CMK (cell line): ENCODE measurements at places on chromosomes 7 and 10.

- DNase-seq, result no peak
Observed at GRCh38 chr7:144399946-144400345, 3.5 kb downstream of the NOBOX start.

- no peak for DNase-seq
Observed at GRCh38 chr10:122259075-122259466, 12.0 kb upstream of the BTBD16 start.

DNA sequence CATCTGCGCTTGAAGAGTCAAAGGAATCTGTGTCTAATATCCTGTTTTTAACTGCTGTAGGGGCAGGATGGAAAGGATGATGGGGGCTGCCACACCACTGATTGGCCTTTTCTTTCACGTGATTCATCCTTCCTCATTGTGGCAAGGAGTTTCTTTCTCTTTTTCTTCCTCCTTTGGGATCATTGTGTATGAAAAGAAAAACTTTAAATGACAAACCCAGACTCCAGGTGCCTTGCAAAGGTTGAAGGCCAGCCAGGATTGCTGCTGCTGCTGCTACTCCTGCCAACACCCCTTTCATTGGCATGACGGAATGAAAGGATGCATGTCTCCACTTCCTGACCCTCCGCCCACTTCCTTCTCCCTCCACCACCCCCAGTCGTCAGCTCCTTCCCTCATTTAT, 6.5 kb upstream of the OIT3 start:
- DNase-seq, result no peak

DNA sequence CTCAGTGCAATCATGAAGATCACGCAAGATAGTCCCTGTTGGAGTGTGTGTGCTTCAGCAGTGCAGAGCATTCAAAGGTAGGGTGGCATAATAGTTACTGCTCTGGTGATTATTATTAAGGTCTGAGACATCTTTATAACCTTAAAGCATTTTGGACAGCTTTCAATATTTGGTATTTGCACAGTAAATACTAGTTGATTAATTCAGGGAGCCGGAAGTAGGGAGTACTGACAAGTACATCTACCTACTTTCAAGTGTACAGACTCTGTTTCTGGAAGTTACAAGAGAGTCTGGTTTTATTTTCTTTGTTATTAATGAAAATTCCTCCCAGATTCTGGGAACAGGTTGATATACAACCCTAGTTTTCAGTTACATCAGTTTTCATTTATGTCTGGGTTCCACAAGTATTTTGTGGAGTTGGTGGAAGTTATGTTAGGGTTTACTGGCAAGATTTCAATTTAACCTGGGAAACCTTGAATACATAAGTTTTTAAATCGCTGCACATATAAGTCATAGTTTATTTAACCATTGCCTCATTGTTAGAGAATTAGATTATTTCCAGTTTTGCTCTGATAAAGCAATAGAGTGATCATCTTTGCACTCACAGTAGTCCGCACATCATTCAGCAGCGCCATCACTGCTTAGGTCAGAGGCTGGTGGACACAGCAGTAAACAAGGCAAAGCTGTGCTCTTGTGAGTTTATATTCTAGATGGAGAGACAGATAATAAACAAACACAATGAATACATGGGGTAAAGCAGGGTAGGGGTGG, 366.6 kb downstream of the REEP3 start:
- no peak for DNase-seq

GRCh38 chr10:124614003-124614659, 130.0 kb downstream of the FAM53B start:
- DNase-seq, result no peak

DNA sequence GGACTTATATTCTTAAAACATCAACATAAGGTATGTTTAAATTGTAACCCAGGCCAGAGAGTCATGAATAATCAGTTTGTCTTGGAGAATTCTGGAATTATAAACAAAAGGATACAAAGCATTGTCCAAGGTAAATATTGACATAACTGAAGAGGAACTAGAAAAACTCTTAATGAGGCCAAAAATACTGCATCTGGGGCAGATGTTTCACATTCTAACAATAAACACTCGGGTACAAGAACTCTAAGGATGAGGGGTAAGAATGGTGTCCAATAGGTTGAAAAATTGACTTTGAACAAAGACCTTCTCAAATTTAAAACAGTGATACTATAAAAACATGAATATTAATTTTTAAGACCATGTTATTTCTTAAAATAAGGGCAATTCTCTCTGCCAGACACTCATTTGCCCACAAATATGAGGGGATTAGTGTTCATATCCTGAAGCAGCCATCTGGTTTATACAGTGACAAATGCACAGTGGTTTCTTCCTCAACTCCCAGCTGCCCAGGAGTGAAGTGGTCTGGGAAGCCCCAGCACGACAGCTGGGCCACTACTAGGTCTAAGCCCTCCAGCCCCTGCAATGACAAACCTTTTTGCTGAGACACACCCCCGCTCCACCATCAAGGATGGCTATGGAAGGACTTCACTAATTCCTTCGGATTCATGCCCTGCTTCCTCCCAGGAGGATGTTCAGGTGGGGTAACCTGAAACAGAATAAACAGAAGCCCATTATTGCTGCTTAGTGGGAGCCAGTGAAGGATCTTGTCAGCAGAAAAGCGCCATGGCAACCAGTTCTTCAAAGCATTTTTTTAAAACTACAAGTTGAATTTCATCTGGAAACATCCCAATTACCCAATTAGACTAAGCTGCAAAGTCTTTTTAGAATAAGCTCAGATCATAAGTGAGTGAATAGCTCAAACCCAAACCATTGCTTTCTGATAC, 107.5 kb upstream of the ARID5B start:
- DNase-seq, result no peak

DNA sequence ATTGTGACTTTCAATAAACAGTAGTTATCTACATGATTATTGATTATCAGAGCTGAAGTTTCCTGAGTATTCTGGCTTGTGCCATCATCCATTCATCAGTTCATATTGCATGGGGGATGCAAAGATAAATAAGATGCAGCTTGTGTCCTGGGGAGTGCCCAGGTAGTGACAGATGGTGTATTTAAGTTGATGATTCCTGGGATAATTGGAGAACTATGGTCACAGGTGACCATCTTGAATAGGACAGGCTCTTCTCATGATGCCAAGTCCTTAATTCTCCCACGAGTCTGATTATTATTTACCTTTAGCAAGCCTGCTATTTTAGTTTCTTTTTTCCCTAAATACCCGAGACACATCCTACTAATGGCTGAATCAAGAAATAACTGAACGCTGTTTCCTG, 64.9 kb downstream of the PLPP4 start:
- no peak for DNase-seq

- DNase-seq, result no peak
Observed at GRCh38 chr10:67296926-67297325, 371.1 kb downstream of the LRRTM3 start.

DNA sequence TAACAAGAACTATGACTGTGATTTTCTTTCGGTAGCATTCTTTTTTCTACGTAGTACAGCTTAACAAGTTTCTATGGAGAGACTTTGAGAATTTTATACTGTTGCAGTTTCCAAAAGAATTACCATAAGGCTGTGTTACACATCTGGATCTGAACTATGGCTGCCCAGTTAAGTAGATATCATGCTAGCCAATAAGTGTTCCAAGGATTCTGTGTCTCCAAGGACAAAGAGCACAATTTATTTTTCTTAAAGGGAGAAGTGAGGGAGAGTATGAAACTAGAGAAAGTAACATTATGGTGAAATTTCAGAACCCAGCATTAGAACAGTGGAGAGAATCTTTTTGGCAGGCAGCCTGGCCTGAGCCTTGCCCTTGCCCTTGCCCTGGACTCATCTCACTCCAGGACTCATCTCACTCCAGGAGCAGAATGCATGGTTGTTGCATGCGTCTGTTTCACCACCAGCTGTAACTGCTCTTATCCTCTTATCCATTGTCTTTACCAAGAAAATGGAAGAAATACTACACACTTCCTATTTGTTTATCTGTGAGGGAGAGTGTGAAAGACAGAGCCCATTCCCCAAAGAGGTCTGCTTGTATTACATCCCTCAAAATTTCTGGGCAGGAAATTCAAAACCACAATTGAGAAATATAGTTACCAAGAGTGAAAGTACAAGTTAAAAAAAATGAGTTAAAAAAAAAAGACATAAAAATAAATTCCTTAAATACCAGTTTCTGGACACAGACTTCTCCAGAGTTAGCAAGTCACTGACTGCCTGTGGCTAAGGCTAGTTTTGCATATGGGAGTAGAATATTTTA, 1067.5 kb downstream of the NRG3 start:
- DNase-seq, result no peak

GRCh38 chr10:69955897-69956740, 96.5 kb upstream of the MACROH2A2 start:
- no peak for DNase-seq

GRCh38 chr7:10888861-10889260, 84.8 kb upstream of the PHF14 start:
- no peak for DNase-seq

- DNase-seq, result no peak
Observed at GRCh38 chr10:1198453-1199344, 142.5 kb downstream of the WDR37 start.

- DNase-seq, result no peak
Observed at GRCh38 chr7:101410743-101411507, 48.2 kb downstream of the COL26A1 start.

GRCh38 chr7:69002416-69002815, 595.9 kb upstream of the AUTS2 start:
- DNase-seq, result no peak

DNA sequence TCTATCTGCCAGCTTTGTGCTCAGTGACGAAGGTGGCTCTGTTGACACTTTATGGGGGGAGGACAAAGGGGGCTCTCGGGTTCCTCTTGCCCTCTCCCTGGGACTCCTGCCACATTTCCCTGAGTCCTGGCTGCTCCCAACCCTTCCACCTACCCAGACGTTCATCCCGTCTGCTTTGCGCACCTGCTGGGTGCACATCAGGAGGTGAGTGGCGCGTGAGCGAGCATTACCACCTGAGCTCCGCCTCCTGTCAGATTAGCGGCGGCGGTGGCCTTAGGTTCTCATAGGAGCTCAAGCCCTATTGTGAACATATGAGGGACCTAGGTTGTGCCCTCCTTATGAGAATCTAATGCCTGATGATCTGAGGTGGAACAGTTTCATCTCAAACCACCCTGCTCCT, 137.2 kb downstream of the DYNC2I1 start:
- DNase-seq, result no peak

GRCh38 chr7:107700570-107700969, 39.9 kb downstream of the SLC26A4 start:
- no peak for DNase-seq

- no peak for DNase-seq
Observed at GRCh38 chr10:118106426-118106825, 59.7 kb upstream of the RAB11FIP2 start.

GRCh38 chr10:127892743-127893142, at the start of gene CLRN3:
Gene CLRN3 (minus strand): TSS chr10:127892941. CDS start chr10:127892784, 157 bp downstream.
- DNase-seq, result no peak

DNA sequence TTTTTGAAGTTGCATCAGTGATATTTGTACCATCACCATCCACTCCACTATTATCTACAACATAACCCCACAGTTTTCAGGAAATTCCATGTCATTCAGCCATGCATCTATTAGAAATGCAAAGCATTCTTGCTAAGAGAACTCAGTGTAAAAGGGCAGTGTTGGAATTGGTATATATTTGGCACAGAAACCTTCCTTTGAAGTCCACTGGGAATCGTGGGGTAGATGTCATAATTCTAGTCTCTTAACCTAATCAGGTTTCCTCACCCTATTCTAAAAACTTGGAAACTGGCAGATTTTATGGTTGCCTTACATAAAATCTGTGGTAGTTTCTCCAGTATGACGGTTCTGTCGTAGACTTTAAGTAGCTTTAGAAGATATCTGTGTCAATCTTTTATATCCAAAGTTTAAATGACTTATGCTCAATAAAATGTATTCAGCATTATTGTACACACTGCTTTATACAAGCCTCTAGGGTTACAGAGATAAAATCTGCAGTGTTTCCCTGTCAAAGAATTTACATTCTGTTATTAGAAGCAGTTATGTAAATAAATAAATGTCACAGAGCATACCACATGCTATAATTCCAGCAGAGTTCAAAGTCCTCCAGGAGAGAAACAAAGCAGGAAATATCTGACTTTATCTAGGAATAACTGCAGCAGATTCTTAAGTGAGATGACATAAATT, 704.4 kb upstream of the CELF2 start:
- DNase-seq, result no peak

DNA sequence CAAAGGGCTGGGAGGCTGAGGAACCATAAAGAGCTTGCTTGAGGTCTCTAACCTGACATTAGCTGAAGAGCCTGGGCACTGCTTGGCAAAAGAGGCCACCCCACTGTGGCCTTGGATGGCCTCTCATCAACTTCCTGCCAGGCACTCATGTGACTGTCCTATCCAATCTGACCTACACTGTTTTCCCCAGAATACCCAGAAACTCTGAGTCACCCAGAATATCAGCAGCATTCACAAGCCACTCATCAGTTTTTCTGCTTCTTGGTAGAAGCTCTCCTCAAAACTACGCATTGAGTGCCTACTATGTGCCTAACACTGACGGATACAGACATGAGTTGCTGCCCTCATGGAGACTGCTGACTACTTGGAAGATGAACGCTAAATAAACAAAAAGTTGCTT, 4.1 kb upstream of the NT5C2 start:
- DNase-seq, result peak; percentile 84

DNA sequence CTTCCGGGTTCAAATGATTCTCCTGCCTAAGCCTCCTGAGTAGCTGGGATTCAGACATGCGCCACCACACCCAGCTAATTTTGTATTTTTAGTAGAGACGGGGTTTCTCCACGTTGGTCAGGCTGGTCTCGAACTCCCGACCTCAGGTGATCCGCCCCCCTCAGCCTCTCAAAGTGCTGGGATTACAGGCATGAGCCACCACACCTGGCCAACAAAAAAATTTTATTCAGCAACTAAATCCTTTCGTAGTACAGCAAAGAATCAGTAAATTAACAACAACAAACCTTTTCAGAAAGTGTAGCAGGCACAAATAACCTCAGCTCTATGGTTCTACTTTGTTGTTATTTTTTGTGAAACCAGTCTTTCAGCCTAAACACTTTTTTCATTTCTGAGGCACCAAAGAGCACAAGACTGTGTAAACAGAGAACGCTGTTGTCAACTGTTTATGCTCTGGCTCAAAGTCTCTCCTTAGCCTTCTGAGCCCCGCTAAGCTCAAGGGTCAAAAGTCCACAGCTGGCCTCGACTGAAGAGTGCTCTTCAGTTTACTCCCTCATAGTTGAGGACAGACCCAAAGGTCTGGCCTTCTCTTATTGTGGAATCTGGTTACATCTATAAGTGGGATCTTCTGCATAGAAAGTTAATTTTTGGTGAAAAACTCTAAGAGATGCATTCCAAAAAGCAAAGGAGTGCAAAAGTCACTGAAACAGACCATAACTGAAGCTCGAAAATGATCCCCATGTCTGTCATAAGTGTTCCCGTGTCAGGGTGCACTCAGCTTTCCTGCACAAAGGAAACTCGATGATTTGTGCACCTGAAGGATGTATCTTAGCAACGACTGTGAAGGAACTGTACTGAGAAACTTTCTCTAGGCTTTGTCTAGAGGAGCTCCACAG, 24.6 kb upstream of the DDX50 start:
- no peak for DNase-seq

DNA sequence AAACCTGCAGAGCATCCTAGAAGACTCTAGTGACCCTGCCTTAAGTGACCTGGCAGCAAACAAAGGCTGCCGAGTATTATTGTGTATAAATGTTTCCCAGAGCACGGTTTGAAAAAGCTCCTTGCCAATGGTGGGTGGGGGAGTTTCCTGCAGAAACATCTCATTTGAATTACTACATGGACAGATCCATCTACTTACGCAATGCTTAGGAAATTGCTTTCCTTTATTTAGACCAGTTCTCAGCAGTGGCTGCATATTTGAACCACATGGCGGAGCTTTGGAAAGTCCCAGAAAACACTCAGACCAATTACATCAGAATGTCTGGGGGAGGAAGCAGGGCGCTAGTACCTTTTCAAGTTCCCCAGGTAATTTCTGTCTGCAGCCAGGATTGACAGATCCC, 560.9 kb downstream of the SDK1 start:
- no peak for DNase-seq
